ENCODE measurements at places on chromosomes 1 and 21.

DNA sequence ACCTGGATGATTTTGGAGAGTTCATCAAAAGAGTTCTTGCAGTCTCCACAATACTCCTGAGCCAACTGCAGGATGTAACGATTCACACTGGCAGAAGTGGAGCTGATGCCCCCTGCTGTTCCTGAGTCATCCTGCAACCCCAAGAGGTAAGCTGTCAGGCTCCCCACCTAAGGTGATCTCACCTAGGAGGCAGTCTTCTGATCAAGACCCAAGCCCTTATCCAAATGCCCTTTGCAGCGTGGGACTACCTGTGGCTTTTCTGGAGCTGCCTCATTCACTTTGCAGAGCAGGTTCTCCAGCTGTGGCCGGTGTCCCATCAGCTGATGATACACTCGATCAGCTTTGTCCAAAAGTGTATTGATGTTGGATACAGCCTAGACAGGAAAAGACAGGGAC lies 96.4 kb downstream of the UBR4 start:
- no peak for DNase-seq

- DNase-seq: no peak
Measured at GRCh38 chr1:6935911-6936690, 150.8 kb downstream of the CAMTA1 start.

- DNase-seq: no peak
Measured at GRCh38 chr1:59366346-59366745, 69.5 kb downstream of the FGGY start.

- DNase-seq: no peak
Measured at GRCh38 chr1:222009105-222009730, 267.3 kb upstream of the DUSP10 start.

- no peak for DNase-seq
Measured at GRCh38 chr1:71080230-71080738, 551 bp downstream of the ZRANB2 start.

GRCh38 chr1:155022136-155022926 lies 11.2 kb downstream of the DCST2 start:
- no peak for DNase-seq

GRCh38 chr1:27525296-27526272 lies 35.6 kb upstream of the WASF2 start:
- DNase-seq: no peak

GRCh38 chr21:20258542-20258941 lies 739.7 kb upstream of the NCAM2 start:
- no peak for DNase-seq

DNA sequence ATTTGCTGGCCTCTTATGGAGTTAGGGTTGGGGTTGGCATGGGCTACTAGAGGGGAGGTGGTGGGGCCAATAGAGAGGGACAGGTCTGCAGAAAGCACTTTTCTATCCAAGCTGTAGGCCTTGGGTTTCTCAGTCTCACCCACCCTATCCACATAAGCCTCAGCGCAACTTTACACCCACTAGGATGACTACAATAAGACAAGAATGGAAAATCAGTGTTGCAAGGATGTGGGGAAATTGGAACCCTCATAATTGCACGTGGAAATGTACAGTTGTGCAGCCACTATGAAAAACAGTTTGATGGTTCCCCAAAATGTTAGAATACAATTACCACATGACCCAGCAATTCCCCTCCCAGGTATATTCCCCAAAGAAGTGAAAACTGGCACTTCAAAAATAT lies 14.0 kb upstream of the GSTM4 start:
- no peak for DNase-seq

- DNase-seq: no peak
Measured at GRCh38 chr21:30924146-30924700, 42.8 kb upstream of the KRTAP11-1 start.

DNA sequence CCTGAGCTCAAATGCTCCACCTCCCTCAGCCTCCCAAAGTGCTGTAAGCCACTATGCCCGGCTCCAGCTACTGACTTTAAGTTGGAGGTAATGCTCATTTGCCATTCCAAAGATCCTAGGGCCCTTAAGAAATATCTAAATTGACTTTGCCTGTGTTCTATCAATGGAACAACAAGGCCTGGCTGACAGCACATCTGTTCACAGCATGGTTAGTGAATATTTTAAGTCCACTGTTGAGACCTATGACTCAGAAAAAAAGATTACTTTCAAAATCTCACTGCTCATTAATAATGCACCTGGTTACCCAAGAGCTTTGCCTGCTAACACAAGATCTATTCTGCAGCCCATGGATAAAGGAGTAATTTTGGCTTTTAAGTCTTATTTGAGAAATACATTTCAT lies 3.5 kb upstream of the SSX2IP start:
- no peak for DNase-seq
